GM12864 (cell line): ENCODE measurements at places on chromosomes 2 and 18.

GRCh38 chr2:7899241-7899640 is 782.6 kb upstream of the ID2 start:
- no peak for DNase-seq

DNA sequence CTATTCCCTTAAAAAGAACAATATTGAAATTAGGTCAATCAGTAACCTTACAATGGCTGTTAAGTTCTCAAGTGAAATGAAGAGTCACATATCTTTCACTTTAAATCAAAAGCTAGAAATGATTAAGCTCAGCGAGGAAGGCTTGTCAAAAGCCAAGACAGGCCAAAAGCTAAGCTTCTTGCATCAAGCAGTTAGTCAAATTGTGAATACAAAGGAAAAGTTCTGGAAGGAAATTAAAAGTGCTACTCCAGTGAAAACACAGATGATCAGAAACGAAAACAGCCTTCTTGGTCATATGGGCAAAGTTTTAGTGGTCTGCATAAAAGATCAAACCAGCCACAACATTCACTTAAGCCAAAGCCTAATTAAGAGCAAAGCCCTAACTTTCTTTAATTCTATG is 402.6 kb upstream of the ZEB2 start:
- DNase-seq, result no peak

DNA sequence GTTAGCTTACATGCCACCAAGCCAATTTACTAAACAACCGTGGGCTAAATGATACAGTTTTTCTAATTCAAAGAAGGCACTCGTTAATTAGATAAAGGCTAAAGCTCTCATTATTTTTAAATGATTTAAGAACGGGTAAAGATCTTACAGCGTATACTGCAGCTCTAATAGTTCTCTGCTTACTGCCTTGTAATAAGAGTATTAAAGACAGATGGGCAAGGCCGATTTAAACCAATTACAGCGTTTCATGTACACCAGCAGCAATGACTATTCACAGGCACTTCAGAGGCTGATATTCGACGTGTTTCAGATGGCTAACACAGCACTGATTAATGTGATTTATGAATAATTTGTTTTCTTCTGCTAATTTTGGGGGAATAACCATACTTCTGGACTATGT is 259.3 kb downstream of the ZNF407 start:
- no peak for DNase-seq

- DNase-seq, result no peak
Measured at GRCh38 chr2:608711-609110, 68.5 kb downstream of the TMEM18 start.

GRCh38 chr2:215764441-215765048 is 248.8 kb downstream of the MREG start:
- DNase-seq, result no peak

GRCh38 chr18:41263956-41264355 is 691.1 kb upstream of the PIK3C3 start:
- DNase-seq, result no peak

- no peak for DNase-seq
Measured at GRCh38 chr2:200121931-200122330, 166.5 kb downstream of the MAIP1 start.

DNA sequence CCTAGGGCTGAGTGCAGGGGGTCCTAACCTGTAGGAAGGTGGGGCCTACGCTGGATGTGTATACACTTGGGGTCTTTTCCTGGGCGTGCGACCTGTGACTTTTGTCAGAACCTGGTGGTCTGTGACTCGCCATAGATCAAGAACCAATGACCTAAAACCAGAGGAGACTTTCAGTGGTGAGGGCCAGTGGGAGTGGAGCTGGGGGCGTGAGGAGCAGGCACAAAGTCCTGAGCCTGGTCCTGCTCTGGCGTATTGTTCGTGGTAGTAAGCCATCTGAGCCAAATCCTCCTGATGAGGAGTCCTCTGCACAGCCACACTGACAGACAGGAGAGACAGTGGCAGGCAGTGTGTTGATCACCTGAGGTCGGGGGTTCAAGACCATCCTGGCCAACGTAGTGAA is 8.9 kb downstream of the INPP4A start:
- no peak for DNase-seq

- no peak for DNase-seq
Measured at GRCh38 chr18:43606795-43607194, 329.5 kb upstream of the SYT4 start.

DNA sequence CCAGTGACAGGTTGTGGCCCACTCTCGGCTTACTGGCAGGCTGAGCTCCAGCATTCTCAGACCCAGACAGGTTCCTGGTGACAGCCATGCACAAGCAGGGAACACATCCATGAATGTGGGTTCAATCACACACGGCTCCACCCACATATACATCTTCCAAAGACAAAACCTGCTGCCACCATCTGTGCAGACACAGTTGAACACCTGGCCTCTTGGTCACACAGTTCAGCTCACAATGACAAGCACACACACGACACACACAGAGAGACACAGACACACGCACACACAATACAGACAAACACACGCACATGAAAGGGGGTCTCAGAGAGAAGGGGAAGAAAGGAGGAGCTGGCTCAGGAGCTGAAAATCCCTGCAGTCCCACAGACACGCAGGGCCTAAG is 32.1 kb upstream of the PTMA start:
- DNase-seq, result no peak
